Stimulated activated CD4-positive, alpha-beta T cell treated with anti-CD3 and anti-CD28 coated beads, Interleukin-1b, Interleukin-23, amount 100 ng/mL, for 1 hour (primary cell): ENCODE measurements at places on chromosomes 13 and 19.

DNA sequence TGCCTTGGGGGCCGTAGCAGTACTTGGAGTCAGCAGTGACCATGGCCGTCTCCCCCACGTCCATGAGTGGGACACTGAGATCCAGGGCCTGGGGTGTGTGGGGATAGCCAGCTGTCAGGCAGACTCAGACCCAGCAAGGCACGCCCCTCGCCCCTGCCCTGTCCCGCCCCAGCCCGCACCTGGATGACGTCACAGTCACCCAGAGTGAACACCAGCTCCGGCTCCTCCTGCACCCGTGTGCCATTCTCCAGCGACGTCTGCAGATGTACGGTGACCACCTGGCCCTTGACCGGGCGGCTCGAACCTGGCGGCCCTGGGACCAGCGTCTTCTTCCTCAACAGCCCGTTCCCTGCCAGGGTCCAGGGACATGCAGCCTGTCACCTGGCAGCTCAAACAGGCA, 4.0 kb downstream of the FKBP8 start:
- DNase-seq, result no peak

GRCh38 chr19:9741476-9742171, 26.9 kb downstream of the ZNF846 start:
- no peak for DNase-seq

- no peak for DNase-seq
These were observed 78.7 kb upstream of the GPC6 start for GRCh38 chr13:93147946-93148345.

- no peak for DNase-seq
These were observed 102.8 kb downstream of the STARD13 start for GRCh38 chr13:33182729-33183128.

DNA sequence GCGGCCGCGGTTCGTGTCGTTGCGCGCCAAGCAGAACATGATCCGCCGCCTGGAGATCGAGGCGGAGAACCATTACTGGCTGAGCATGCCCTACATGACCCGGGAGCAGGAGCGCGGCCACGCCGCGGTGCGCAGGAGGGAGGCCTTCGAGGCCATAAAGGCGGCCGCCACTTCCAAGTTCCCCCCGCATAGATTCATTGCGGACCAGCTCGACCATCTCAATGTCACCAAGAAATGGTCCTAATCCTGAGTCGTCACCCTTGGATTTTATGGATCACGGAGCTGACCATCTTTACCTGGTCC, 475 bp downstream of the MRPL57 start:
- no peak for DNase-seq

GRCh38 chr19:3968556-3969434, 2.1 kb downstream of the DAPK3 start:
- DNase-seq, result no peak

DNA sequence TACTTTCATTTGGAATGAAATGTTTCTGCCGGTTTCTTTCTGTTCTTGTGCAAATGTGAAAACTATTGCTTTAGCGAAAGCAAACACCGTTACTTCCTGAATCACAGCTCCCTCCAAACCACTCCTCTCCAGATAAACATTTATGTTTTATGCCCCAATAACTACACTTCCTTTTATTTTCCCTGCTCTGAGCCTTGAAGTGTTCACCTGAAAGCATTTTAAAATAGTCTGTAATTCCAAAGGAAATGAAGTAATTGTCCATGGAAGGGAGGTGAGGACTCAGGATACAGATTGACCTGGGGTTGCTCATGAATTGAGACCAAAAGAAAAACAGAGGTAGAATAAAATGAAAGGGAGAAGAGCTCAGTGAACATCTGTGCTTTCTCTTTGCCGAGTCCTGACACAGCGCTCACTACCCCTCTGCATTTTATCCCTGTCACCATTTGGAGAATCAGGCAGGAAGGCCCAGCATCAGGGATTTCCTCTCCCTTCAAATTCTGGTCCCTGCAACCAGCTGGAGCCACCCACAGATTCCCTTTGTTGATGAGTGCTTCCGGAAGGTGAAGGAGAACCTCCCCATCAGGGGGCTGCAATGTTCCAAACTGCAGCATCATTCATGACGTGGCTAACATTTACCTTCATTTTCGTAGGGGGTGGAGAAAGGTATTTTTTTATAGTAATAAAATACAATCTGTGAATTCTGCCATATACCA, 171.9 kb downstream of the ITGBL1 start:
- DNase-seq, result no peak

DNA sequence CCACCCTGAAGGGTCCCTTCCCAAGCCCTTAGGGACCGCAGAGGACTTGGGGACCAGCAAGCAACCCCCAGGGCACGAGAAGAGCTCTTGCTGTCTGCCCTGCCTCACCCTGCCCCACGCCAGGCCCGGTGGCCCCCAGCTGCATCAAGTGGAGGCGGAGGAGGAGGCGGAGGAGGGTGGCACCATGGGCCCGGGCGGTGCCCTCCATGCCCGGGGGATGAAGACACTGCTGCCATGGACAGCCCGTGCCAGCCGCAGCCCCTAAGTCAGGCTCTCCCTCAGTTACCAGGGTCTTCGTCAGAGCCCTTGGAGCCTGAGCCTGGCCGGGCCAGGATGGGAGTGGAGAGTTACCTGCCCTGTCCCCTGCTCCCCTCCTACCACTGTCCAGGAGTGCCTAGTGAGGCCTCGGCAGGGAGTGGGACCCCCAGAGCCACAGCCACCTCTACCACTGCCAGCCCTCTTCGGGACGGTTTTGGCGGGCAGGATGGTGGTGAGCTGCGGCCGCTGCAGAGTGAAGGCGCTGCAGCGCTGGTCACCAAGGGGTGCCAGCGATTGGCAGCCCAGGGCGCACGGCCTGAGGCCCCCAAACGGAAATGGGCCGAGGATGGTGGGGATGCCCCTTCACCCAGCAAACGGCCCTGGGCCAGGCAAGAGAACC, 1.5 kb downstream of the EGLN2 start:
- no peak for DNase-seq

- DNase-seq, result no peak
These were observed 167.1 kb upstream of the SPRY2 start for GRCh38 chr13:80508031-80508430.

DNA sequence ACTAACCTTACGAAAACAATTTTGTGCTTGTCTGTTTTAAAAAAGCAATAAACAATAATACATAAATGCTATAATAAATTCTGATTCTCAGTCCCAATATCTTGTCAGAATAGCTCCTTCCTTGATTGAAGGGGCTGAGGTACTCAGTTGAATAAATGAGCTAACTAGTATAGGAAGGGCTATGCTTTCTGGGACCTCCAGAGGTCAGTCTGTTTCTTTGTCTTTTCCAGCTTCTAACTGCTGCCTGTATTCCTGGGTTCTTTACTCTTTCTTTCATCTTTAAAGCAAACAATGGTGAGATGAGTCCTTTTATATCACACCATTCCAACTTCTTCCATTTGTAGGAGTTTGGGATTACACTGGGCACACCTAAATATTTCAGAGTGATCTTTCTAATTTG, 1297.0 kb upstream of the ATXN8OS start:
- no peak for DNase-seq

DNA sequence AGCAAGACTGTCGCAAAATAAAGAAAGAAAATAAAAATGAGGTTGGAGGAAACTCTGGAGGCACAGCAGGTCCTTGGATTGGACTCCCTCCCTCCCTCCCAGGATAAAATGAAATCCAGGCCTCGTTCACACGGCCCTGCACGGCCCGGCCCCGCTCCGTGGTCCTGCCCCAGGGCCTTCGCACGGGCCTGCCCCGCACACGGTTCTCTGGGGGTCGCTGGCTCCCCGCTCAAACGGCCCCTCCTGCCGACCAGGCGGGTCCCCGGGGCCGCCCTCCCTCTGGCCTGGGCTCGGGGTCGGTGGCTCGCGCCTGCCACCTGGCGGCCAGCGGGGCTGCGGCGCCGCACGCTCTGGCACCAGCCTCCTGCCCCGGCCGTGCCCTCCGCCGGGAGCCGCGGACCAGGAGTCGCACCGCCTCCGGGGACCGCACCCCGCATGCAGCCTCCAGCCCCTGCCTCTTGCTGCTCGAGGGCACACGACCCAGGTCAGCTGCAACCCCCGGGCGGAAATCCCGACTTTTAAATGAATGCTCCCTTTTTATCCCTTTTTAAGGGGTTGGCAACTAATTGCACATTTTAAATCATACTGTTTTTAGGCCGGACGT, 1.5 kb upstream of the WDR18 start:
- peak; percentile 38 for DNase-seq

DNA sequence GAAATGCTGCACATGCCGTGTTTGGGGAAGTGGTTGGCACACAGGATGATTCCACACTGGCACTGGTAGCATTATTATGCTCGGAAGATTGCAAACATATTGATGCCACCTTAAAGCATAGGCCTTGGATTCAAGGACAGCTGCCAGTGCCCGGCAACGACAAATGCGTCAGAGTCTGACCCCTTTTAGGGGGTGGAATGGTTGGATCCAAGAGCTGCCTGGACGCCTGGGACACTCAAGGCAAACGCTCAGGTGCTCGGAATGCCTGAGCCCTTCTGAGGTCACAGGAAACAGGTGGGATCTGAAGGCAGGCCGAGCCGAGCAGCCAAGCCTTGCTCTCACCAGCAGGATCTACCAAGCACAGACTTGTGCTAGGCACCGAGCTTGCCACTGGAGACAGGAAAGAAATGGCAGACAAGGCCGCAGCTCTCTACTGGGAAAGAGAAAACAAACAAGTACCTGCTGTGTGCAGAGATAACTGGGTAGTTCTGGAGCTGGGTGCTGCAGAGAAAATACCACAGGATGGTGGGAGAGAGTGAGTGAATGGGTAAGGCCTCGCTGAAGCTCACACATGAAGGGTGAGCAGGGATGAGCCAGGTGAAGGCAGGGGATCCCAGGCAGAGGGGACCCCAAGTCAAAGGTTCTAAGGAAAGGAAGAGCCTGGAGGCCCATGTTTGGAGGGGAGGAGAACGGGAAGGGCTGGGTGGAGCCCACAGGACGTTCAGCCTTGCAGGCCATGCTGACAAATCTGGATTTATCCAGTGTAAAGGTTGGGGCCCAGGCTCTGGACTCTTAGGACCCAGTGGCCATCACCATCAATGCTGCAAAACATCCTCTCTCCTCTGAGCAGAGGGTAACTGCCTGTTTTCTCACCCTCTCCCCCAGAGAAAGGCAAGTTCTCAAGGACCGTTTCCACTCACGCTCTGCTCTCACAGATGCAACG, 9.2 kb downstream of the RANBP3 start:
- DNase-seq, result no peak

GRCh38 chr19:54002495-54003315, 11.3 kb downstream of the CACNG6 start:
- no peak for DNase-seq

GRCh38 chr13:27495551-27495950, 45.2 kb upstream of the MTIF3 start:
- no peak for DNase-seq

DNA sequence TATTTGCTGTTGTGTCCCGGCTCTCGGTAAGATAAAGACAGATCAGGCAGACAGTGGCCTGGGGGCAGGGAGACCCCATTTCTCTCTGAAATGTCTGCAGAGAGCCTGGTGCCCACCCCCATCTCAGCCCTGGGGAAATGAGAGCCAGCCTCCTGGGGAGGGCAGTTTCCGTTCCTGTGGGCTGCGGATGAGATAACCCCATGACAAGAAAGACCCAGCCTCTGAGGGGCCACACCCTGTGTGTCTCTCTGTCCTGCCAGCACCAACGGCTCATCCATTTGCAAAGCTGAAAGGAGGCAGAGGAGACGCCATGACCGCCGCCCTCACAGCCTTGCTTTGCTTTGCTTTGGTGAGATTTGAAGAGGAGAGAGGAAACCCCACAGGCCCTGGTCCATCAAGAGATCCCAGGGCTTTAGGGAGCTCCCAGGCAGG, 28.1 kb upstream of the KIR3DL3 start:
- no peak for DNase-seq

- DNase-seq, result peak; percentile 82
These were observed 109.5 kb downstream of the KCNRG start for GRCh38 chr13:50124536-50125303.

DNA sequence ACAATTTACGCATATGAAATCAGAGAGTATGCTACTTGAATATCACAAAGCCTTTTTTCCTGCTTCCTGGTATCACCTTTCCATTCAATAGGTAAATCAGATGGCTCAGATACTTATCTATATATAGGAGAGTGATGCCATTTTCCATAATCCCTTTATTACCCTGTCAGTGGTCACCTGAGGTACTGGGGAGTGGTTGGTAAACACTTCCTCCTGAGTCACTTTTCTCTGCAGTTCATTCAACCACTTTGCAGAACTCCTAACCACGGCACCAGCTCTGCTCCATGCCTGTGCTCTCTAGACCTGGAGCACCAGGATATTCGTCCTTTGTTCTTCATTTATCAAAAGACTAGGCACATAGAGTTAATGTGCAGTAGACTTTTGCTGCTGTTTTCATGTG, 748.5 kb upstream of the KLHL1 start:
- DNase-seq, result no peak

- no peak for DNase-seq
These were observed 8.4 kb upstream of the RAP2A start for GRCh38 chr13:97425590-97425989.

- no peak for DNase-seq
These were observed 191.1 kb downstream of the RGCC start for GRCh38 chr13:41648314-41648935.

DNA sequence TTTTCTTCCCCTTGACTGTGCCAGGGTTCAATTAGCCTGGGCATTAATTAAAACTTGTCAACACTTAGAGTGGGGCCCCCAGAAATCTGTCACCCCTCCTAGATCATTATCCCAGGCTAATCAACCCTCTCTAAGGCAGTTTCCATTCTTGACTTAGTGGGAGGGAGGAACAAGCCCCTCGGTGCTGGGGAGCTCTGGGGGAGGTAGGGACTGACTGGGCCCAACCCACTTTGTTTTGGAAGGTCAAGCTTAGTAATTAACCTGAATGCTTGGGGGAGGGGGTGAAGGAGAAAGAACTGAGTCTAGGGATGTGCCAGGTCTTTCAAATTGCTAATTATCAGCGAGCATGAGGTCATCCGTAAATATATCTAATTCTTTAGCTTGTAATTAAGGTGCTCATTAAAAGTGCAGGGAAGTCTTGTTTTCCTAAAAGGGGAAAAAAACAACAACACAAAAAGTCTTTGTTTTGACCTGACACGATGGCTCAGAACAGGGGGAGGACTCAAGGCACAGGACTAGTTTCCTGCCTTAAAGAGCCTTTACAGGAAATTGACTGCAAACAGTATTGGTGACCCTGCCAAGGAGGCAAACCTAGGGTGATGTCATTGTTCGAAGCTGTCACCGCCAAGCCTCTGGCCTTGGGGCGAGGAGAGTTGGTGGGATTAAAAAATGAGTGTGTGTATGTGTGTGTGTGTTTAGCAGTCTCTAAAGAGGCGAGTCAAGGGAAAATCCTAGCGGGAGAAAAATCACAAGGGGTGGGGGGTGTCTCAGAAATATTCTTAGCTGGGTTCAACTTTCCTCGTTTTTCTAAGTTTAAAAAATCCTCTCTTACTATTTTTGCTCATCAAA, 19.4 kb downstream of the ACTN4 start:
- DNase-seq, result no peak

GRCh38 chr19:36115453-36116343, at the start of gene TBCB:
Gene TBCB, plus strand, starts transcription at chr19:36115468. Its CDS starts 93 bp downstream, at chr19:36115561.
- DNase-seq, result peak; percentile 78

DNA sequence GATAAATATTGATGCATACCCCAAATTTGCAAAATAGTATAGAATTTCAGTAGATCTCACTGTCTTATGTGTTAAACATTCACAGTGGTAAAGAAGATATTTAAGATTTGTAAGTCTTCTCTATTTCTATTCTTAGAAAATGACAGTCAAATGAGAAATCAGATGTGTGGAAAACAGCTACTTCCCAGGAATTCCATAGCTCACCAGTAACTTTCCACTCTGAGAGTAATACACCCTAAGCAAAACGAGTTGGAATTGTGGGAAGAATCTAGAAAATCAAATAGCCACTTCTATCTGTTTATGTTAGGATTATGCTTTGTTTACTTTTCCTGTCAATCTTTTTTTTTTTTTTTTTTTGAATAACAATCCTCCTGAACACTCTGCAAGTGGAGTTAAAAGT, 69.1 kb downstream of the FLT1 start:
- no peak for DNase-seq
